Suprapubic skin (tissue), 4 donors: ENCODE measurements at places on chromosomes 4 and X. TPM values are rescaled to one million over a fixed set of nuclear protein-coding genes. Genes with fewer than 3 reads are reported as not detected.
A peak's percentile ranks its signal among the peaks of the same experiment; 100 is the strongest.

GRCh38 chr4:107183155-107183774 is 147.2 kb upstream of the DKK2 start:
- no peak overlapping the region for H3K4me3 ChIP-seq
- no peaks in the 10 kb centered on the region for H3K27me3 ChIP-seq
- DNase-seq, result no peak
- no peak overlapping the region for H3K27ac ChIP-seq
- H3K36me3 ChIP-seq, result no peaks in the 10 kb centered on the region

DNA sequence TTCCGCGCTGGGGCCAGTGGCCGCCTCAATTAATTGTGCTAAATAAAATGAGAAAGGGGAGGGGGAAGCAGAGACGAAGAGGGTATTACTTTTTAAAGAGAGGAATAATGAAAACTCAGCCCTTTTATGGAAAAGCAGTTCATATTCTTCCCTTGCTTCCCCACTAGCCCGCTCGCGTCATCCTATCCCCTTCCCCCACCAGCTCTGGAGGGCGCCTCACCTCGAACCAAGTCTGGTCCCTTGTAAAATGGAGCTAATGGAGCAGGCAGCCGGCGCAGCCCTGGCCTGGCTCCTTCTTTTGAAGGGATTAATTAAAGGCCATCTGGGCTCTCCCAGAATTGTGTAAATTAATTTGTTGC is 511 bp upstream of the NKX6-1 start:
- H3K4me1 ChIP-seq, result peaks cover 47% of the 10 kb centered on the region
- no peaks in the 10 kb centered on the region for H3K36me3 ChIP-seq
- DNase-seq, result no peak
- H3K27ac ChIP-seq, result no peak overlapping the region

- H3K4me3 ChIP-seq, result no peak overlapping the region
- no peaks in the 10 kb centered on the region for H3K27me3 ChIP-seq
- no peak for DNase-seq
- H3K27ac ChIP-seq, result peak overlapping the region; percentile 89
Measured at GRCh38 chr4:38161208-38162113, 201.3 kb downstream of the PTTG2 start.

DNA sequence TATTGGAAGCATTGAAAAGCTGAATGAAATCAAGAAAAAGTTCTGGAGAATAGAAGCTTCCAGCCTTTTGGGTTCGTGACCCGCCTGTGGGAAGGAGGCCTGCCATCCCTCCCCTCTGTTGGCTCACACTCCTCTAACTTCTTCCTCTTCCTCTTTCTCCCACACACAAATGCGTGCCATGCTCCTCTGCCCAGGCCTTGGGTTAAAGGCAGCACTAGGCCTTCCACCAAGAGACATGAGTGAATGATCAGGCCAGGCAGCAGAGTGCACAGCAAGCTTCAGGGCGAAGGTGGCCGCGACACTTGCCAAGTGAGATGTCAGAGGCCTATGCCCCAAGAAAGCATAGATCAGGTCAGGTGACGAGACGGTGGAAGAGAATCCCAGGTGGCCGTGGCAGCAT is 38.4 kb downstream of the FAM193A start:
- H3K4me3 ChIP-seq, result no peak overlapping the region
- no peak overlapping the region for H3K27ac ChIP-seq
- no peaks in the 10 kb centered on the region for H3K27me3 ChIP-seq
- no peak for DNase-seq
- no peaks in the 10 kb centered on the region for H3K36me3 ChIP-seq

FRMPD4 gene
- not detected for total RNA-seq
